Ecto neural progenitor cell (in vitro differentiated cells): ENCODE measurements at places on chromosomes 1 and 21.
A peak's percentile ranks its signal among the peaks of the same experiment; 100 is the strongest.

GRCh38 chr21:45439901-45440461, 35.0 kb downstream of the COL18A1 start:
- no peak for DNase-seq

DNA sequence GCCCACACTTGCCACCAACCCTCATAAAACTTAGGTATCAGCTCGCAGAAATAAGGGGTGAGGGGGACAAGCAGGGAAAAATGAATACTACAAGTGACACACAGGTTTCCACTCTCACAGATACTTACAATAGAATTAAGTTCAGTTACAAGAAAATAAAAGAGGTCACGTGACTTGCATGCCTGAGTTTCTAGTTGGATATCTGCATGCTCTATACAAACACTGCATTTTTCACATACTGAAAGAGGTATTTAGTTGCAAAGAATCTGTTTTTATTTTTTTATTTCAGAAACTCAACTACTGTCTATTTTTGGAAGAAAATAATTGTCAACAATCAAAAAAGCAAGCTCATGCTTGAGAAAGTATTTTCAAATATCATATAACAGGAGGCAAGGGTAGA, 43.5 kb downstream of the DPYD start:
- no peak for DNase-seq

GRCh38 chr1:112418099-112418892, 22.3 kb downstream of the CTTNBP2NL start:
- no peak for DNase-seq

- DNase-seq, result no peak
Observed at GRCh38 chr1:147664206-147664605, 6.1 kb downstream of the ACP6 start.

GRCh38 chr1:12052008-12052573, 11.0 kb upstream of the TNFRSF8 start:
- no peak for DNase-seq

GRCh38 chr1:115748401-115749150, 19.9 kb downstream of the CASQ2 start:
- no peak for DNase-seq

DNA sequence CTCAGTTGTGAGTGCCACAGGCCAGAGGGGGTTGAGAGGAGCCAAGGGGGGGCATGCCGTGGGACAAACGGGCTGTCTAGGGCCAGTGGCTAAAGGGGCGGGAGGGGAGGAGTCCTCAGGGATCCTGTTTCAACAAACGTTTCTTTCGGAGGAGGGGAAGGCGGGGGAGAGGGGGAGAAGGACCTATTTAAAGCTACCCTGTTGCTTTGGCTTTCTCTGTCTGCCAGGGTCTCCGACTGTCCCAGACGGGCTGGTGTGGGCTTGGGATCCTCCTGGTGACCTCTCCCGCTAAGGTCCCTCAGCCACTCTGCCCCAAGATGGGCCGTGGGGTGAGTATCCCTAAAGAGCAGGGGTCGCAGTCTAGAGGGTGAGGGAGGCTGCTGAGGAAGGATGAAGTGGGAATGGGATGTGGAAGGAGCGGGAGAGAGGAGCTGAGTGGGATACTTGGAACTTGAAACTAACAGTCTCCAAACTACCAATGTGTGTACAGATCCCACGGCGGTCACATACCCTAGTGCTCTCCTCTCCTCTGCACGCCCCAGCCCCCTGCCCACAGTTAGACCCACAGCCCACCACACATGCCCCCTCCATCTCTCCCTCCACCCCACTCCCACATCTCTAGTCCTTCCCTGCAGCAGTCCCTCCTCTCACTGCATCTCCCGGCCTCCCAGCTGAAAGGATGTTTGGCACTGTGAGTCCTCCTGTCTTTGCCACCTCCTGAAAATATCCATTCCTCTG, at the start of gene ATP1A2:
Gene ATP1A2 (plus strand): TSS at position 215 of the 738 bp plus-strand sequence. CDS start 103 bp downstream, at position 318.
- peak; percentile 75 for DNase-seq

DNA sequence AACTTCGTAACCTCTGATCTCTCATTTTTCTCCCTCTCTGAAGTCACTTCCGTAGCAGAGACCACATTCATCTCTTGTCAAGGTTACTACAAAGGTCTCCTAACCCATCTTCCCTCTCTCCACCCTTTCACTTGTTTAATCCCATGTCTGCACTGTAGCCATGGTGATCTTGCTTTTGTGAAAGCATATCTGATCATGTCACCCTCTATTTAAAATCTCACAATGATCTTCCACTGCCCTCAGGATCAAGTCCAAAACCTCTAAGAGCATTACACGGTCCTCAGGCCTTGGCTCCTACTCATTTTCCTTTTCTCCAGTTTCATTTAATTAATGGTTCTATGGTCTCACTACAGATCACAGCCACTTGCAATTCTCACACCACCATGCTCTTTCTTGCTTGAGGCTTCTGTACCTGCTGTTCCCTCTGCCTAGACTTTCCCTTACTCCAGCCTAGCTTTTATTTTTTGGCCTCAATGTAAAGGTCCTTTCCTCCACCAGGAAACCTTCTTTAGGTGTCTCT, 12.1 kb downstream of the ARHGEF11 start:
- DNase-seq, result no peak

DNA sequence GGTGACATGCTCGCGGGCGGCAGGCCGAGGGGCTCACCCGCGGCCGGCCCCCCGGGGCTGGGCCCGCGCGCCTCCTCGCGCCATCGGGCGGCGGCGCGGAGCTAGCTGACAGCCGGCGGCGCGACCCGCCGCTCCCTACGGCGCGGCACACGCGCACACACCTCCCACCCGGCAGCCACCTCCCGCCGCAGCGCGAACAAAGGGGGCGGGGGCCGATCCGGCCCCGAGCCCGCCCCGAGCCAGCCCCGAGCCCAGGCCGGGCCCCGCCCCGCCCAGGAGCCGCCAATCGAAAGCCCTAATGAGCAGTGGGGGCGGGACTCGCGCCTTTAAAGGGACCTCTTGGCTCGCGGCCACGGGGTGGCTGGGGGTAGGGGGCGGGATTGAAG, at the start of gene KIF21B:
Gene KIF21B (minus strand): TSS at position 198 of the 386 bp plus-strand sequence. CDS start 331 bp downstream, outside the sequence.
- peak; percentile 94 for DNase-seq

GRCh38 chr1:59545830-59546229, 248.9 kb downstream of the FGGY start:
- DNase-seq, result no peak

GRCh38 chr1:47656719-47657685, 219.2 kb downstream of the FOXD2 start:
- peak; percentile 42 for DNase-seq

DNA sequence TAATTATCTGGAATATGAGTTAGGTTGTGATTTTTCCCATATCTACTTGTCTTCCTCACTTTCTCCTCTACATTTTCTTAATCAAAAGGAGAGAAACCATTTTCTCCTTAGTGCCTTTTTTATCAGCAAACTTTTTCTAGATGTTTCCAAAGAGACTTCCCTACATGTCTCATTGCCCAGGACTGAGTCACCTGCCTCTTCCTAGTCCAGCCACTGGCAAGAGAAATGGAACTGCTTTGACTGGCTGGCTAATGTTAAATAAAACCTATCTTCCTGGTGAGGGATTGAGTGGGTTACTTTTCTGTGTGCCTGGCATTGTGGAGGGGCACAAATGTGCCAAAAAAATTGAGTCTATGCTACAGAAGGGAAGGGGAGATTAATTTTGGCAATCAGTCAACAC, 52.1 kb upstream of the CD5L start:
- DNase-seq, result no peak

- DNase-seq, result no peak
Observed at GRCh38 chr1:93313026-93313425, 32.7 kb upstream of the DR1 start.

- no peak for DNase-seq
Observed at GRCh38 chr1:189868021-189868420, 609.6 kb downstream of the BRINP3 start.

GRCh38 chr1:238061967-238062613, 171.4 kb upstream of the ZP4 start:
- DNase-seq, result no peak
